ENCODE measurements at places on chromosomes 3 and 15. TPM values are rescaled to one million over a fixed set of nuclear protein-coding genes. Genes with fewer than 3 reads are reported as not detected.

DNA sequence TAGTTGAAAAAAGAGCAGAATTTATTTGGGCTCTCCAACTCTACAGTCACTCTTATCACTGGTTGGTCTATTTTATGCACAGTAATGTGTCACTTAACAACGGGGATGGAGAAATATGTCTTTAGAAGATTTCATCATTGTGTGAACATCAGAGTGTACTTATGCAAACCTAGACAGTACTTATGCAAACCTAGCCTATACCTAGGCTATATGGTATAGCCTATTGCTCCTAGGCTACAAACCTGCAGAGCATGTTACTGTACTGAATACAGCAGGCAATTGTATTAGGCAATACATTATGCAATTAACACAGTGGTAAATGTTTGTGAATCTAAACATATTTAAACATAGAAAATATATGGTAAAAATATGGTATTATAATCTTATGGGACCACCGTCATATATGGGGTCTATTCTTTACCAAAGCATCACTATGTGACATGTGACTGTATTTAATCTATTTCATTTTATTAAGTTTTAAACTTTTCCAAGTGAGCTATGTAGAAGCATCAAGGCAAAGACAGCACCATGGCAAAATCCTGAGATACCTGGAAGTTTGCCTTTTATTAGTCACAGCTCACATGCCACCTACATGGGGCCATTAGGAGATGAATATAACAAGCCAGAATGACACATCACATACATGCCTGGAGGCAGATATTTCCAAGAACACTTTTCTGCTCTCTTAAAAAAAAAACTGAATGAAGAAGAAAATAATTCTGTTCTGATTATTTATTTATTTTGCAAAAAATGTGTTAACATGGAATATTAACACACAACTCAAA is 537.4 kb downstream of the TUSC7 start:
- no peak for DNase-seq

GRCh38 chr3:65678516-65678915 is 360.2 kb downstream of the MAGI1 start:
- DNase-seq = no peak

DNA sequence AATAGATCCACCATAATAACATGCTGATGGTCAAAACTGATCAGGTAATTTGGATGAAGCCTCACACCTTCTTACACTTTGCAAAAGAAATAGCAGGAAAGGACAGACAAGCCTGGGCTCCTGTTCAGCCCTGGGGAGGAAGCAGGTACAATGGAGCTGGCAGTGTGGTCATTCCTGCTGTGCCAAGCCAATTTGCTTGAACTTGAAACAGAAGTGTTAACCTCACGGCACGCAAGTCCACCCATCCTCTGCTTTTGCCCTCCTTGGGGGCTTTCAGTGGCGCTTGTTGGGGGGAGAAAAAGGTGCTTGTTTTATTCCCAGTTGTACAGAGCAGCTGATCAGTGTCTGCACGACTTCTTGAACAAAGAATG is 36.8 kb upstream of the RFTN1 start:
- DNase-seq = no peak

- DNase-seq = no peak
These were observed 13.4 kb downstream of the SCAMP5 start for GRCh38 chr15:75008629-75009326.

Gene TGM4
- not detected for total RNA-seq

DNA sequence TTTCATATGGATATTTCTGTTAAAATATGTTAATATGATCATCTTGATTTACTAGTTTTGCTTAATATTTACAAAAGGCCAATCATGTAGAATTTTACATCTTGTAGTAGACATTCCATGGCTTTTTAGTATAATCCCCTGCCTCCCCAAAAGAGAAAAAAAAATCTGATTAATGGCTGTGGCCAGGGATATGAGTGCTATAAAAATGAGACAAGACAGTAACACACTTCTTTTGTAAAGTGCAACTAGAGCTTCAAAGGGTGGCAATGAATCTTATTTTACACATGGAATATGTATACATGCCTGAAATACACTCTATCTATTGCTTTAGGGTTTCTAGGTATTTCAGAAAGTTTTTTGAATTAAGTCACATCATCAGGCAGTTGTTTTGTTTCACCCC is 112.2 kb upstream of the NANOGP8 start:
- DNase-seq = no peak

DNA sequence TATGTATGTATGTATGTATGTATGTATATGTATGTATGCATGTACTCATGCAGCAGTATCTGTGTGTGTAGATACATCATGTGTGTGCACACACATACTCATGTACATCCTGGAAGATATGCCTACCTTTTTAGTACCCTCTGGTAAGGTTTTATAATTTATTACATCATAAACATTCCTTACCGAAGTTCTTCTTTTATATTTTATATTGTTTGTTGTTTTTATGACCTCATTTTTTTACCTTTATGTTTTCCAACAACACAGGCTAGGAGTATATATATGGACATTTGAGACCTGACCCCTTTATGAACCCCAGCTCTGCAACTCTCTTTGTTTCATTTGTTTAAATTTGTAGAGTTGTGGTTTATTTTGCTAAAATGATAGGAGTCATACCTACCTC is 263.5 kb downstream of the ADAMTSL3 start:
- no peak for DNase-seq

Gene PPM1L
- total RNA-seq = 2.6 TPM

DNA sequence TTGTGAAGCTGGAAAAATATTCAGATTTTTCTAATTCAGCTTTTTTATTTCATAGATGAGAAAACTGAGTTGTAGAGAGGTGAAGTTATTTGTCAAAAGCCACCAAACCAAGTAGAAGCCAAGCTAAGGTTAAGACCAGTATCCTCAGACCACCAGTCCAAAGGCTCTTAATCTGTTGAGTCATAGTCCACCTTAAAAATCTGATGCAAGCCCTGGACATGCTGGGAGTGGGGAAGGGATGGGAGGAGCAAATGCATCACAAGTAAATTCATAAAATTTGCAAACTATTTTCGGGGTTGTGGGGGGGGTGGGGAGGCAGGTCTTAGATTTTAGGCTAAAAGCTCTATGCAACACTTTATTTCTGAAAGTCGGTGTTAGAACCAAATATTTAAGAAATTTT is 307.7 kb upstream of the SEMA6D start:
- DNase-seq = no peak

GRCh38 chr3:129611812-129612533 is 5.5 kb upstream of the PLXND1 start:
- DNase-seq = no peak

Gene UBE2E2
- total RNA-seq = 6.3 TPM
